ENCODE measurements at places on chromosomes 3 and 15.

GRCh38 chr15:72968531-72968922 is 83.7 kb upstream of the NEO1 start:
- DNase-seq: no peak

DNA sequence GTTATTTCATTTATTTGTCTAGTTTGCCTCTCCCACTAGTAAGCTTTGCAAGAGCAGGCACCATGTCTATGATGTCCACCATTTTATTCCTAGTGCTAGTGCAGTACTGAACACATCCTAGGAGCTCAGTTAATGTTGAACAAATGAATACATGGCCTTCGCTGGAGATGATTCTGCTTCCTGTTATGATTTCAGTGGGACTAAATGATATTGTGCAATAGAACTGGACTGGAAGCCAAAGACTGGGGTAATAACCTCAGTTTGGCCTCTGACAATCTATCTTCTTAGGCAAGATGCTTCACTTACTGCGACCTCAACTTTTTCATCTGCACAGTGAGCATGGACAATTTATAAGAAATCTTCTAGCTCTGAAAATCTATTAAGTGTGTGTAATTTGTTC is 191.3 kb downstream of the ADAMTSL3 start:
- no peak for DNase-seq

GRCh38 chr3:104069114-104069513 is 1297.6 kb upstream of the ALCAM start:
- no peak for DNase-seq

DNA sequence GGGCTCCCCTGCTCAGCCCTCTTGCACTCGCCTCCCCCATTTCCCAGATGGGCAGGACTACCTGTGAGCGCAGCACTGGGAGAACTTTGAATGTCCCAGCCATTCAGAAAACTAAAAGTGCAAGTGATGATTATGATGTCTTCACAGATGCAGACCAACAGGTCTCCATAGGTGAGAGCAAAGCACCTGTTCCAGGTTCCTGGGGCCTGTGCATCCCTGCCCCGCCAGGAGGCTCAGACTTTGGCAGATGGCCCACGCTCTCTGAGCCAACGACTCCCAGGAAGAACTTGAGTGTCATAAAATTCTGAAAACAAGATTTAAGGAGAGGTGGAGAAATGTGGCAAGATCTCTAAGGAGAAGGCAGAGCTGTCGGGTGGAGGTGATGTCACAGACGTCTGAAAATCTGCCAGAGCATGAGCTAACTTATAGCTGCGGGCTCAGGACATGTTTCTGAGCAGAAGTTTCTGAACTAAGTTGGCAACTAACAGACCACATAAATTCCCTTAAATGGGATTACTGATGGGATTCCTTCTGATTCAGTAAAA is 110.8 kb upstream of the IGF1R start:
- no peak for DNase-seq

DNA sequence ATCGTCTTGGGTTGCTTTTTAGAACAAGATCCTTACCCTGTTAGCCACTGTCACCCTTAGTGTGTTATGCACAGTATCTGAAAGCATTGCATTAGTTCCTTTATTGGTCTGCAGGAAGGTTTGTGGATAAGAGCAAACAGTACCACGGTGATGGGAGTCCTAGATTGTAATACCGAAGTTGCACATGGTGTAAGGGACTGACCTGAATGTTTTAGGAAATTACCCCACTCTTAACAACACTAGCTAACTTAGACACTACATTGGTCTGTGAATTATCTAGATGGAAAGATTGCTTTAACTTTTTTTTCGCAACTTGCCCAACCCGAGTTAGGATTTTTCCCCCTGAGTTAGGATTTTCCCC is 1.3 kb downstream of the STT3B start:
- no peak for DNase-seq

GRCh38 chr15:90031231-90031791 is 30.2 kb downstream of the ZNF710 start:
- DNase-seq: peak; percentile 13

Data from CD4-positive, alpha-beta T cell treated with Interleukin-15 for 4 hours (primary cell).